ENCODE measurements at places on chromosomes 3 and 15.

- DNase-seq, result no peak
Measured at GRCh38 chr3:143586576-143586975, 261.7 kb downstream of the SLC9A9 start.

DNA sequence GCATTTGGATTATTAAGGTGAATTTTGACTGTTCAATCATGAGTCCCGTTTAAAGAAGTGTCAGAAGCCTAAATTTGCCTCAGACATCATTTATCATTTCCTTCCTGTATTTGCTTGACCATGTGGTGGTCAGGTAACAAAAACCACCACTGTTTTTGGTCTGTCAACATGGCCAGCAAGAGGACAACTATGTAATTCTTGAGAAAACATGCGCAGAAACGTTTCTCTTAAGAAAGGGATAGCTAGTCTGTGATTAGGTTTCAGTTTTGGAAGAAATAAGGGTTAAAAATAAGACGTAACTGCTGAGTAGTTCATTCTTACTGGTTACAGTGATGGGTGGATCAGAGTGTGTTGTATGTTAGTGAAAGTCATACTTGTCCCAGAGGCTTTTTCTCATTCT, 204.5 kb downstream of the AKAP13 start:
- no peak for DNase-seq

- DNase-seq, result no peak
Measured at GRCh38 chr3:66253790-66254620, 33.2 kb downstream of the SLC25A26 start.

DNA sequence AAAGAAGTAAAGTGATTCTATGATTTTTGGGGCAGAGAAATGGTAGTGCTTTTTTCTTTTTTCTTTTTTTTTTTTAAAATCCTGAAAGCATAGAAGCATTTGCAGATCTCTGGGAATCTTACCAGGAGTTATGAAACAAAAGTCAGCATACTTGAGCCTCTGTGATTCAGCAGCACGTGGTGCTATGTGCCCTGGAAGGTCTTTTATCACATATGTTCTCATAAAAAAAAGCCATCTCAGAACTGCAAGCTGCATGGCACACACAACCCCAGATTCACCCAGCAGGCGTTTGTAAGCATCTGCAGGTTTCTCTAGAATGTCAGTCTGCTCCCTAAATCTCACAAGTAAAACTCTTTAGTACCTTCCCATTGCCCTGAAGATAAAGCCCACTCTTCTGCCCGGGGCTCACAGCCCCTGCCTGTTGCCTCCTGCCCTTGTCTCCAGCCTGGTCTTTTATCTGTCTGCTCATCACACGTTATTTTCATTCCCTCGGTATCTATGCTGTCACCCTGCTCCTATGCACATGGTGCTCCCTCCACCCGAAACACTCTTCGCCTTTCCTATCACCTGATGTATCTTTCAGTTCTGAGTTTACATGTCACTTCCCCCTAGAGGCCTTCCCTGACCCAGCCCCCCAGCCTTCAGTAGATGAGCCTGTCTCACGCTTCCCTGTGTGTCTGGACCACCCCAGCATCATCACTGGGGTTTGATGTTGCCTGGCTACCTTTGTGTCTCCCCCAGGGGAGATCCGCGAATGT, 72.4 kb downstream of the CHDH start:
- no peak for DNase-seq

- no peak for DNase-seq
Measured at GRCh38 chr3:121957674-121958415, 63.6 kb downstream of the SLC15A2 start.

DNA sequence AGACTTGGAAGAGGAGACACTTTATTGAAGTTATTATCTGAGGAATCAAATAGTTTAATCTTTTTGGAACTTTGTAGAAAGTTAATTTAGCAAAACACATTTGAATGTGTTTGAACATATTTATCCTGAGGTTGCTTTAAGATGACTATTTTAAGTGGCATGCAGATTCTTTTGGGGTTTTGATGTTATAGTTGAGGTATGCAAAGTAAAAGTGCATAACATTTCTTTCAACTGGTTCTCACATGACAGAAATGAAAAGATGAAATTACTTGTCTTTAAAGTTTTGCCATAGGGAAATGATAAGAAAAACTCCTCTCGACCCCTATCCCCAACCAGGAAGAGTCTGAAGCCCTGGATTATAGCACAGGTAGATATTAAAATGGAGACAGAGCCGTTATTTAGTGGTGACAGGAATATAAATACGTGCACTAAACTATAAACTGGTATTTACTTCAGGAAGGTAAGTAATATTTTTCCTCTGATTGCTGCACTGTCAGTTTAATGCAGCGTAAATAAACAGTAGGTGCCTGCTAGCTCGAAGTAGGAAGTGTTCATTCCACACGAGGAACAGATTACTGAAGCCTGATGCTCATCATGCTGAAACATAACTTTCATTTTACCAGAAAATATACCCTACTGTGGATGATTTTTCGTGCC, 15.1 kb upstream of the SATB1 start:
- no peak for DNase-seq

- DNase-seq, result no peak
Measured at GRCh38 chr3:48505968-48506504, 2.1 kb upstream of the SHISA5 start.

DNA sequence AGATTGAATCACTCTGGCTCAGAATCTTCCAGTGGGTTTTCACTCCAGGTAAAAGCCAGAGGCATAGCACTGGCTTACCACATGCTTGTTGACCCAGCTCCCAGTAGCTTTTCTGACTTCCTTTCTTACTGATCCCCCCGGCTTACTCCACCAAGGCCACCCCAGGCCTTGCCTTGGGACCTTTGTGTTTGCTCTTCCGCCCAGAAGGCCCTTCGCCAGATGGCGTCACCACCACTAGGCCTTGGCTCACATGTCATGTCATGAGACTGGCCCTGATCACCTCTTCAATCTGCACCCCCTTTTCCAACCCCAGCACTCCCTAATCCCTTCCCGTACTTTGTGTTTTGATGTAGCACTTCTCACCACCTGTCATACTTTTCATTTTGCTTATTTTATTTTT, 98.5 kb upstream of the UMPS start:
- no peak for DNase-seq

GRCh38 chr3:80993241-80993945, 768.1 kb downstream of the GBE1 start:
- DNase-seq, result no peak

DNA sequence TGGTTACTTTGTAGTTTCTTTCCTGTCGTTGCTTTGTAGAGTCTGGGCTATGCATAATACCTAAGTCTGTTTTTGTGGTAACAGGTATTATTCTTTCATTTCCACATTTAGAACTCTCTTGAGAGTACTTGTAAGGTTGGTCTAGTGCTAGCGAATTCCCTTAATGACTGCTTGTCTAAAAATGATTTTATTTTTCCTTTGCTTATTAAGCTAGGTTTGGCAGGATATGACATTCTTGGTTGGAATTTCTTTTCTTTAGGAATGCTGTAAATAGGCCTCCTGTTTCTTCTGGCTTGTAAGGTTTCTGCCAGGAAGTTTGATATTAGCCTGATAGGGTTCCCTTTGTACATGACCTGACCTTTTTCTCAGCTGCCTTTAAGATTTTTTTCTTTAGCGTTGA, 70.1 kb upstream of the SGO1 start:
- DNase-seq, result no peak

- DNase-seq, result no peak
Measured at GRCh38 chr3:173744479-173744878, 346.9 kb downstream of the NLGN1 start.
